Activated T-cell treated with anti-CD3 and anti-CD28 coated beads, Interleukin-2, amount 50 U/mL, for 48 hours (primary cell): ENCODE measurements at places on chromosomes 2 and 18.

GRCh38 chr2:98355881-98356280 is 9.6 kb downstream of the CNGA3 start:
- no peak for DNase-seq

DNA sequence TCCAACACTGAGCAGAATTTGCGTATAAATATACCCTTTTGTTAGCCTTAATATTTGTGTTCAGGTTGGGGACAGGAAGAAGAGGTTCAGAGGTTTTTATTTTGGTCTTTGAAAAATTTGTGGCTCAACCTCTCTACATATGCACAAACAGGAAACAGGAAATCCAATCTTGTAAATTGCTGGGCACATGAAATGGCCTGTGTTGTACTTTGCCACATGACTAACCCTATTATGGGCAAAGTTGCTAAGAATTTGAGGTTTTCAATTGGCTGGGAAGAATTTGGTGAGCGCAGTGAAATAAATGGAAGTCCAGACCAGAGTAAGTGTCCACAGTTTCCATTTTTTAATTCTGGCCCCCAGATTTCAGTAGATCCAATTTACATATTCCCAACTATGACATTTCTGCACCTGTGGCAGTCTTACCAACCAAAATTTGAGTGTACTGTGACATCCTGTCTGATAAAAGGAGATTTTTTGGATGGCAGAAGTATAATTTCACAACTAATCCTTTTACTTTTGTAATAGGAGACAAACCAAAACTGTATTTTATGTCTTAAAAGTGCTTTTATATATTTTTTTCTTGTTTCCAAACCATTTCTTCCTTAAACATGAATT is 63.6 kb downstream of the COX7A2L start:
- DNase-seq: no peak

DNA sequence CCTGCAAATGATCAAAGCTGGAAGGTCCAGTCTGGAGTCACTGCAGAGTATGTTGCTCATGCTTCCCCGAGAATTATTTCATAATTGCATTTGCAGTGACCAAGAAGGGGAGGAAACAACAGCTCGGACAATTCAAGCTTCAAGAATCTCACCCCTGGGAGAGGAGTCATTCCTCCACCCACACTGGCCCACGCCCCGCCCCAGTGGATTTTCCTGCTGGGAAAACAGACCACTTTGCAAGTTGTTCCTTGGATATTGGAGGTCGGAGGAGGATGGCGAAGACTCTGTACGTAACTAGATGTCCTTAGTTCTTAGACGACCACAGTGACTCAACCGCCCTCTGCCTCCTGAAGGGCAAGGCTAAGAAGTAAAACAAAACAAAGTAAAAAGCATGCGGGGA is 159.4 kb downstream of the TPO start:
- DNase-seq: no peak

- DNase-seq: no peak
These were observed 48.5 kb upstream of the DTNA start for GRCh38 chr18:34661464-34662087.

- no peak for DNase-seq
These were observed 29.8 kb downstream of the DPP10 start for GRCh38 chr2:114472246-114472645.

DNA sequence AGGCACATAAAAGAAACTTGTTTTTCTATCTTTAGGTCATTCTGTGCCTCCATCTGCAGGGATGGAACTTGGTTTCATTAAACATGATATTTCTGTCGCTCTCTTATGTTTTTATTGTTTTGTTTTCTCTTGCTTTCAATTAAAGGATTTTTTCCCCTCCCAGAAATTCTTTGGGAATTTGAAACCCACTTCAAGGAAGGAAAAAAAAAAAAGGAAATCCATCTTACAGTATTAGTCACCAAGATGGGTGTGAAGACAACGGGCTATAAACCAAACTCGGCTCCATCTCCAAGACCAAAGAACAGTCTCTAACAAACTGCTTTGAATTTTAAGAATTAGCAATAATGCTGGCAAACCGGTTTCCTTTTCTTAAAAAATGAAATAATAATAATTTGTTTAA is 244.1 kb downstream of the BCL11A start:
- DNase-seq: no peak

GRCh38 chr18:56470406-56471351 is 167.7 kb downstream of the TXNL1 start:
- no peak for DNase-seq

GRCh38 chr2:200104015-200104414 is 148.6 kb downstream of the MAIP1 start:
- no peak for DNase-seq

- no peak for DNase-seq
These were observed 48.4 kb upstream of the TMEM247 start for GRCh38 chr2:46430992-46431391.

DNA sequence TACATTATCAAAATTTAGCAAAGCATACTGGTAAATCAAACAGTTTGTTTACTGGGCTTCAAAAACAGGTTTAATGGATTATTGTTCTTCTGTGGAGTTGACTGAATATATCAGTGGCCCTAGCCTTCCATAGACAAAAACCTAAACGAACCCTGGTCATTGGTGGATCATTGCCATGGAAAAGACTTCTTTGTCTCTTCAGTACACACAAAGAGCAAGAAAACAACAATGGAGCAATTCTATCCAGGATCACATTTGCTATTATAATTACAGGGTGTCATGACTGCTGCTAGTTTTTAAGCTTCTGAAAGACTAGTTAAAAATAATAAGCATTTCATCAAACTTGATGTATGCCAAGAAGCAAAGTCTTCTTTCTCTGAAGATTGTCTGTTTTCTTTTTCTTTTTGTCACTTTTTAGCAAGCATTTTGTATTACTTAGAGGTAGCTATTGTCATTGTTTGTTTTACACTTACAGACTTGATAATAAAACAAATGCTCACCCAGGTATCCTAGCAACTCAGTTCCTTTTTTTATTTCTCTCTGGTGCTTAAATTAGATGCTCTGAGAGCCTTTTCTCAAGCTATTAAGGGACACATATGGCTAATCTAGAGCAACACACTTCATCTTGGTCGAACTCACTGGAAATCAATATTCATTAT is 1228.7 kb upstream of the DDX18 start:
- no peak for DNase-seq

GRCh38 chr2:19426941-19427340 is 68.5 kb upstream of the OSR1 start:
- no peak for DNase-seq

- no peak for DNase-seq
These were observed 14.2 kb upstream of the GAL3ST2 start for GRCh38 chr2:241762321-241762932.

GRCh38 chr2:160925956-160926355 is 234.3 kb upstream of the TANK start:
- no peak for DNase-seq
